ENCODE measurements at places on chromosomes 4 and X.

GRCh38 chr4:140126261-140126660 is 27.7 kb downstream of the MAML3 start:
- no peak overlapping the region for H3K4me3 ChIP-seq
- H3K36me3 ChIP-seq = no peaks in the 10 kb centered on the region
- no peak for DNase-seq
- H3K4me1 ChIP-seq = peaks cover 10% of the 10 kb centered on the region
- H3K27me3 ChIP-seq = no peaks in the 10 kb centered on the region
- H3K27ac ChIP-seq = no peak overlapping the region

- no peaks in the 10 kb centered on the region for H3K36me3 ChIP-seq
- no peaks in the 10 kb centered on the region for H3K4me1 ChIP-seq
- no peak overlapping the region for H3K27ac ChIP-seq
- no peak overlapping the region for H3K4me3 ChIP-seq
These were observed 12.3 kb upstream of the SCRG1 start for GRCh38 chr4:173411106-173411693.

DNA sequence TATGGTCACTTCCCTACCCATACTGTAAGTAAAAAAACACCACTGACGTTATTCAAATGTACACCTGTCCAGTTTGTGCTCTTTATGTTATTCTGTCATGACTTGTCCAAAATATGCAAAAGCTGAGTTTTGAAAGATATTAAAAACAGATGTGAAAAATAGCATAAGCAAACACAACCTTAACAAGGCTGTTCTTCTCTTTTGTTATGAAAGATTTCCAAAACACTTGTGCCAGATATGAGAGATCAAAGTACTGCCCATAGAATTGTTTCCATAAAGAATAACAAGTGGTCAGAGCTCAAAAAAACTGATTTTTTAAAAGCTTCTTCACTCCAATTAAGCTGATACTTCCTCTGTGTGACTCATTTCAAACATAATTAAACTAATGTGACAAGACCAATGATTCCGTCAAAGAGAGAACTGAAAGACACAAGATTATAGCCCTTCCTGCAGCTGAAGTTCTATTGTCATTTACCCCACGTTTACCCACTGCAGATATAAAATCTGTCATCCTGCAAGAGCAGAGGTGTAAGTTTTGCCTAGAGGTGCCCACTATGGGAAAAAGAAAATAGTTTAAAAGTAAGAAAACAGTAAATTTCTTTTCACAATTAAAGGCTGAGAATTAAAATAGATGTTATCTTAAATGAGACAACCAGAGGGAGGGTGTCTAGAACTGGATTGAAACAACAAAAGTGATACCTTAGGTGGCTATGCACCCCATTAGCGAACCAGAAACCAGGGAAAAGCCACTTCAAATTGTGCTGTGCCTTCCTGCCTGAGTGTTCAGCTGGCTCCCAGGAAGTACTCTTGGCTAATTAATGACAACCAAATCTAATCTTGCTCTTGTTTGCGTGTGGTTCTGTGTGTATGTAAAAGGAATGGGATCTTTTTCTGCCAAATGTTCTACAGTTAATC is 30.1 kb downstream of the RASSF6 start:
- H3K4me3 ChIP-seq = no peak overlapping the region
- no peaks in the 10 kb centered on the region for H3K36me3 ChIP-seq
- peak; percentile 50 for DNase-seq
- peaks cover 59% of the 10 kb centered on the region for H3K4me1 ChIP-seq
- peak overlapping the region; percentile 42 for H3K27ac ChIP-seq

DNA sequence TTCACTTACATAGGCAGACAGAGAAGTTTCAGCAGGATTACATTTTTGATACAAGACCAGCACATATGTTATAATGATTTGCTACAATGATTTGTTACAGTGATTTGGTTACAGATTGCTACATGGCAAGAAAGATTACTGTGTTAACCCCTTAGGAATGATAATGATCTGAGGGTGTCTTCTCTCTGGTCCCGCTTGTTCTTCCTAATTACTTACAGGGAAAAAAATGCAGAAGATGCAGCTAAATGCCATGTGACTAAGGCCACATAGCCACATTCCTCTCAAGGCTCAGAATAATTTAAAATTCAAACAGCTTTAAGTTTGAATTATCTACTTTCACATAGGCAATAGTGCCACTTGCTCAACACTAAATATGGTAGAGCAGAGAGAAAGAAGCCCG is 9.7 kb upstream of the LAP3 start:
- H3K36me3 ChIP-seq = no peaks in the 10 kb centered on the region
- H3K4me3 ChIP-seq = no peak overlapping the region
- H3K4me1 ChIP-seq = no peaks in the 10 kb centered on the region

All from body of pancreas (tissue), 4 donors.